ENCODE measurements at places on chromosomes 12 and 14.

- DNase-seq: no peak
Measured at GRCh38 chr12:69880571-69880970, 55.5 kb downstream of the MYRFL start.

GRCh38 chr12:83954071-83954789 lies 958.4 kb downstream of the SLC6A15 start:
- DNase-seq: no peak

- DNase-seq: no peak
Measured at GRCh38 chr12:44240186-44240585, 404.3 kb downstream of the TMEM117 start.

- DNase-seq: no peak
Measured at GRCh38 chr12:63025116-63025515, 90.2 kb upstream of the PPM1H start.

- no peak for DNase-seq
Measured at GRCh38 chr12:124739953-124740561, 123.6 kb downstream of the SCARB1 start.

GRCh38 chr12:12812618-12813119 lies 477 bp upstream of the DDX47 start:
- DNase-seq: no peak

DNA sequence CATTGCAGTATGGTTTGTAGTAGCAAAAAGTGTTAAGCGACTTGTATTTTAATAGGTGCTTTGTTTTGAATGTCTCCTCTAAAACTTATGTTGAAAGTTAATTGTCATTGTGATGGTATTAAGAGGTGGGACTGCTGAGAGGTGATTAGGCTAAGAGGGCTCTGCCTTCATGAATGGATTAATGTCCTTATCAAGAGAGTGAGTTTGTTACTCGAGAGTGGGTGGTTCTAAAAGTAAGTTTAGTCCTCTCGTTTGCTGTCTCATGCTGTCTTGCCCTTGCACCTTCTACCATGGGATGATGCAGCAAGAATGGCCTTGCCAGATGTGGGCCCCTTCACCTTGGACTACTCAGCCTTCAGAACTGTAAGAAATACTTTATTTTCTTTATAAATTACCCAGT lies 17.4 kb downstream of the ZDHHC17 start:
- no peak for DNase-seq

- no peak for DNase-seq
Measured at GRCh38 chr12:71046215-71046614, 111.6 kb downstream of the TSPAN8 start.

DNA sequence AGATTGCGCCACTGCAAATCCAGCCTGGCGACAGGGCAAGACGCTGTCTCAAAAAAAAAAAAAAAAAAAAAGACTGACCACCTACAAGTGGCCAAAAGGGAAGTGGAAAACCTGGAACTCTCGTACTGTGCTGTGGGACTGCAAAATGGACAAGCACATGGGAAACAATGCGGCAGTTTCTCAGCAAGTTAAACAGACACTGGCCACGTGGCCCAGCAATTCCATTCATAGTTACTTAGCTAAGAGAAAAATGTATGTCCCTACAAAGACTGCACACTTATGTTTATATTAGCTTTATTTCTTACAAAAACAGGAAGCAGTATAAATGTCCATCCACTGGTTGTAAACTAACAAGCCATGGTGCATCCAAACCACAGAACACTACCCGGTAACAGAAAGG lies 5.6 kb downstream of the CHFR start:
- DNase-seq: no peak

DNA sequence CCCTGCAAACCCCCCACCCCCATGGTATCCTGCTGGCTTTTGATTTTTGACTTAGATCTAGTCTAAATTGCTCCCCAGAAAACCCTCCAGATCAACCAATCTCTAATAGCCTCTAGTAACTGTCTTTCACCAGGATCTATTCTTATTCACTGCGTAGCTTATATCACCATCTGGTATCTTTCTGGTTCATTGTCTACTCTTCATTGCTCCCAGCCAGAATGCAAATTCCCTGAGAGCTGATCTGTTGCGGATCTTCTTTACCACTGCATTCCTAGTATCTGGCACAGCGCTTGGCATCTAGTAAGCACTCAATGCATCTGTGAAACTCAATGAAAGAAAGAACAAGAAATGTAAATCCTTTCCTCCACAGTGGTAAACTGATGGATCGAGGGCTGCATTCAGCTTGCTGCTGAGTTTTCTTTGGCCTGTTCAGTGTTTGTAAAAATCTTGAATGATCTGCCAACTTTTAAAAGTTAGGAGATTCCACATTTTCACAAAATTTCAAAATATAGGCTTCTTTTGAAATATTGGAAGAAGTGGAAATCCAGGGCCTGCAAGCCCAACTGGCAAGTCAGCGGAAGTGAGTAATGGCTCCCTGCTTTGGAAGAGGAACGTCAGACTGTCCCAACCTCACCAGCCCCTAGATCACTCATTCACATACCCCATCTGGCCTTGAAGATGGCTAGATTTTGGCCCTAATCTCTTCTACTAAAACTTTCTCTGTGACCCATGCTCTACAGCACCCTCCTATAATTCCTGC lies 274.2 kb downstream of the SSPN start:
- no peak for DNase-seq

DNA sequence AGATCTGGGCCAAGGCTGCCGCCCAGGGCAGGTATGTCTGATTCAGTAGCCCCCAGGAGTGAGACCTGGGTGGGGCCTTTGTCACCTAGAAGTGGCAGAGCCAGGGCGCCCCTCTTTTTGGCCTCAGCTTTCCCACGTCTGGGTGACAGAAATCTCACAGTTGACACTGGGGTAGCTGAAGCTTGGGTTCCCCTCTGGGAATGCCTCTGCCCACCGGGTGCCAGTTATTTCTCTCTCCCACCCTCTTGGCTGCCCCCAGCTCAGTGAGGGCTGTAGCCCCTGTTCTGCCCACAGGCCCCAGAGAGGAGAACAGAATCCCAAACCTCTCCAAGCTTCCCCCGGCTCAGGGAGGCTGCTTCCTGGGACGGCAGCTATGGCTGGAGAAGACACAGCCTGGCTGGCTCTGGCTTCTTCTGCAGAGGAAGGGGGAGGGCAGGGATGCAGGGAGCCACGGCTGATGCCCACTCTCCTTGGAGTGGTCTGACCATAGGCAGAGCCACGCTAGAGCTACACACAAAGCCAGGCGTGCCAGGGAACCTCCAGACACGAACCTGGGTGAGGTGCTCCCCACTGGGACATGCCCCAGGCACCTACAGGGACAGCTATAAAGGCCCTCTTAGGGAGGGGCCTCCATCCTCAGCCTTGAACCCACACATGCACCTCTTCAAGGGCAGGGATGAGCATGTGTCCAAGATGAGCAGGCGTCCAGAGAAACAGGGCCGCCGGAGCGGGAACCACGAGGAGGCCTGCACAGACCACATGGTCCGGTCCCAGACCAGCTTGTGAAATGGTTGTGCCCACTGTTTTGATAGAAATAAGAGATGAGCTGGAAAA lies 51.7 kb downstream of the BEGAIN start:
- no peak for DNase-seq

- DNase-seq: no peak
Measured at GRCh38 chr14:29953501-29953900, 25.9 kb upstream of the PRKD1 start.

DNA sequence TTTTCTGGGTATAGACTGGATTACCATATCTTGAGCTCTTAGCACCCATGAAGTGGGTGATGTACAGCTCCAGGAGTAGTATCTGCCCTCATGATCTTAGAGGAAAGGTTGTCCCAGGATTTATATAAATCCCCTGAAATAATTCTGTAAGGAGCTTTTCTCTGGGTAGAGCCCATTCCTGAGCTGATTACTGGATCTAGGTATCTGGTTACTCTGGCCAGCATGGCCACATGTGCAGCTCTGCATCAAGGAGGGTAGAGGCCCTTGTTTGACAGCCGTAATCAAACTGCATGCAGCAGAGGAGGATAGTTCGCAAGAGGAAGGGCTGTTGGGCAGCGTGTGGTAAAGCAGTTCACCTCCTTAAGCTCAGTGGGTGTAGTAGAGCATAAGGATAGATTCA lies 8.5 kb downstream of the COX14 start:
- no peak for DNase-seq

DNA sequence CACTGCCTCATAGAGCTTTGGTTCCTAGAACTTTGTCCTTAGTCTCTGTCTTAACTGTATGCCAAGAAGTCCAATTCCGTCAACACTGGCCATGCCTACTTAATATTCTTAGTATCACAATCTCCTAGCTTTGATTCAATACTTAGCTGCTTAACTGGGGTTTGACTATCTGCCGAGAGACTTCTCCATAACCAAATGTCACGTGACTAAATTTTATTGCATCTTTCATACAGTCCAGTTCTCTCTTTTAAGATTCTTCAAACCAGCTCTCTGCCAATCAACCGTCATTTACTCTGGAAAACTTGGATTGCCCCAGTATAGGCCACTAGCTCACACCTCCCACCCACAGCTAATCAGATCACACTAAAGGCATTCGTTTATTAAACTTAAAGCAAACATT lies 122.8 kb downstream of the ATXN7L3B start:
- no peak for DNase-seq

DNA sequence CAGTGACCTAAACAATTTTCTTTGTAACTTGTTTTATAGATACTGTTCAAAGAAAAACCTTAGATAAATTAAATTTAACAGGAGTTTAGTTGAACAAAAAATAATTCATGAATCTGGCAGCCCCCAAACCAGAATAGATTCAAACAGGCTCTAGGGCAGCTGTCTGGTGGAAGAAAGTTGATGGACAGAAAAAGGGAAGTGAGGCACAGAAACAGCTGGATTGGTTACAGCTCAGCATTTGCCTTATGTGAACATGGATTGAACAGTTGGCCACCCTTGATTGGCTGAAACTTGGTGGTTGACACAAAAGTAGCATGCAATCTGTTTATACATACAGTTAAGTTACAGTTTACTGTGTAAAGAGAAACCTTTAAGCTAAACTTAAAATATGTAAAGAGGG lies 954.3 kb upstream of the FLRT2 start:
- DNase-seq: no peak

DNA sequence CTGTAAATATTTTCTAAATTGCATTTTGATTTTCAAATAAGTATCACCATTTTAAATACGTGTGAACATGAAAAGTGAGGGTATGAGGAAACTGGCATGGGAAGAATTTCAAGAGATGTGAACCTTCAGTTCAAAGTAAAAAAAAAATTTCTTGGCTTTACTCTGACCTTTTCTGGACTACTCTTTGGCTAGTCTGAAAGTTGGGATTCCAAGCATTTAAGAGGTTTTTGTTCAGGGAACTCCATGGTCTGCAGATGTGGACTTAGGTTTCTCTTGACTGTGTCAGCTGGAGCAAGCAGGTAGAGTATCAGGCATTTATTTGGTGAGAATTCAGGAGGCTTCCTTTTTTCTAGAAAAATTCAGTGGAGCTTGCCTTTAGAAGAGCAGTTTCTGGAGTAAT lies 311.6 kb downstream of the LRIG3 start:
- DNase-seq: no peak

- peak; percentile 84 for DNase-seq
Measured at GRCh38 chr14:49852301-49853157, at the start of gene NEMF. NEMF (minus strand) TSS chr14:49852788; CDS start chr14:49852753, 35 bp downstream.

GRCh38 chr12:94592080-94592479 lies 58.3 kb downstream of the TMCC3 start:
- no peak for DNase-seq

DNA sequence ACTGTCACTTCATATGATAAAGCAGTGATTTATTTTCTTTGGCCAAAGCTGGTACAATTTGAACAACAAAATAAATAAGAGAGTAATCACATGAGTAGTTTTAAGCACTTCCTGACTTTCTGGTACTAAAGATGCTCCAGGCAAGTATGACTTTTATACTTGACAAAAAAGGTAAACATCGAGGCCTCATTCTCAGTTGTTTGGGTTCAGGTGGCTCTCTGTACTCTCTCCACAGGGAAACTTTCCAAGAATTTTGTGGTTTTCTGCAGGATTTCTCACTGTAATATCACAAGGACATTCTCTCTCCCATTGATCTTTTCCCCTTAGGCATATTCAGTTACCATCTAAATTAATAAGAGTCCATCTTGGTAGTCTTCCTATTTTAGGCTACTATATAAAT lies 26.6 kb upstream of the KCNC2 start:
- DNase-seq: no peak

GRCh38 chr14:51884086-51884927 lies 23.9 kb downstream of the GNG2 start:
- DNase-seq: no peak

DNA sequence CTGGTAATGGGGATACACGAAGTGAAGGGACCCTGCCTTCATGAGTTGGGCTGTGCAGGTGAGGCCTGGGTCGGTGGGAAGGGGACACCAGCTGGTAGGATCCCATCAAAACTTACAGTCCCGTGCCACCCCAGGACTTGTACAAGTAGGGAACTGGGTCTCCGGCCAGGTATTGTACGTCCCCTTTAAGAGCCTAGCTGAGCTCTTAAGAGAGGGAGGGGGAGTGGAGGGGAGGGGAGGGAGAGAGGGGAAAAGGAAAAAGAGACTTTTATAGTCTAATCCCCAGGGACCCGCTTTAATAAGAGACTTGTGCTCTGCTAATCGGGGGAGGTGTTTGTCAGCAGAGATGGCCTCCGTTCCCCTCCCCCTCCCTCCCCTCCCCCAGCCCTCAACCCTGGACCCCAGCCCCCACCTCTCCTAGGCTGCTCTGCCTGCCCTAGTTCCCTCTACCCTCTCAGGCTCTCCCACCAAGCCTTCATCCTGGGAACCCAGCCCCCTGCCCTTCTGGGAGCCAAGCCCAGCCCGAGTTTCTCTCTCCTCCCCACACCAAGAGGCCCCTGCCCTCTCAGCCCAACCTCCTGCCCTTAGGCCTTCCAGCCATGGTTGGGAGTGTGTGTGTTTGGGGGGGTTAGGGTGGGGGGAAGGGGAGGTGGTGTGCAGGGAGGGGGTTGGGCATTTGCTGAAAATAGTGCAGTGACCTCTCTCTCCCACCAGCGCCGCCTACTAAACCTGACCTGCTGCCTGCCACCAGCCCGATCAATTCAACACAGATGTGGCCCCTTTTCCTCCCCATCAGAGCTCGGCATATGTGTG lies 2.6 kb downstream of the GDF11 start:
- DNase-seq: no peak

DNA sequence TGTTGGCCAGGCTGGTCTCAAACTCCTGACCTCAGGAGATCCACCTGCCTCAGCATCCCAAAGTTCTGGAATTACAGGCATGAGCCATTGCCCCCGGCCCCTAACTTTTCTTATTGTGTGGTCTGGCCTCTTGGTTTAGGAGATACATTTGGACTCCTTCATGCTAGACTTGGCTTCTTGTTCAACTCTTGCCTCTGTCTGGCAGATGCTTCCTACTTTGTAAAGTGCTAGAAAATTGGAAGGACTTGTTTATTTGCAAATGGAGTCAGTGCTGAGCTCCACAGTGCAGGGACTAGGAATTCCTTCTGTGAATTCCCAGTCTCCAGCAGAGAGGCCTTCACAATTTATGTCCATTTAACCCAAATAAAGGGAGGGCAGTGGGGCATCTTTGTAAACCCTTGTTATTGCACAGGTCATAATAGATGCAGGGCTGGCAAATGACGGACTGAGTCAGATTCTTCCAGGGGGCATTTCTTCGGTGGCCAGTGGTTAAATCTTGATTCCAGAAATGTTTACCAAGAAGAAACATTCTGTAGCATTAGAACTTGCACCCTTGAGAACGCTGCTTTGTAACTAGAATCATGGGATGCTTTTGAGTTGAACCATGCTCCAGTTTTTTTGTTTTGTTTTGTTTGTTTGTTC lies 73.8 kb upstream of the TBX3 start:
- no peak for DNase-seq

- no peak for DNase-seq
Measured at GRCh38 chr12:124238886-124239285, 56.0 kb upstream of the RFLNA start.

- DNase-seq: no peak
Measured at GRCh38 chr14:75301666-75302325, 23.2 kb downstream of the FOS start.

- DNase-seq: no peak
Measured at GRCh38 chr12:40016980-40017379, 88.9 kb downstream of the SLC2A13 start.
